ENCODE measurements at places on chromosomes 2 and 18. TPM values are rescaled to one million over a fixed set of nuclear protein-coding genes. Genes with fewer than 3 reads are reported as not detected.

DNA sequence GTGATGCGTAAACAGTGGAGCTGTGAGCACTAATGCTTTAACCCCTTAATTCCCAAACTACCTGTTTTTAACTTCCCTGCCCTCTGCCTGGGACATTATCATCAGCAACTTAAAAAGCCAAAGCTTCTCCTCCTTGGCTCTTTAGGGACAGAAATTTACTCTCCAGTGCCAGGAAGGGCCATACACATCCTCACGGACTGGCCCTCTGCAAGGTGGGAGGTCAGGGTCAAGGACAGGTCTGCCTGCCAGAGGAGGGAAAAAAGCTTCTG is 21.5 kb downstream of the KCTD1 start:
- DNase-seq = no peak

DNA sequence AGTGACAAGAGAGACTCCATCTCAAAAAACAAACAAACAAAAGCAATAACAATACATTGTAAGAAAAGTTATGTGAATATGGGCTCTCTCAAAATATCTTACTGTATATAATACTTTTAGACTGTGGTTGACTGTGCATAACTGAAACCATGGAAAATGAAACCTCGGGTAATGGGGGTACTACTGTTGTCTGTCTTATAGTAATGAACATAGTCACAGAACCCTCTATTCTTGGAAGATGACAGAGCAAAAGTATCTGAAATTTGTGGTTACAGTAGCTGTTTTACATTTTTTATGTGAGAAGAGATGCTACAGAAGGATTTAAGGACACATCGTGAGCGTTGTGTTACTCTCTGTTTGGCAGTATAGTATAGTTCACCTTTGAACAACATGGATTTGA is 60.5 kb downstream of the MAP4K4 start:
- no peak for DNase-seq

DNA sequence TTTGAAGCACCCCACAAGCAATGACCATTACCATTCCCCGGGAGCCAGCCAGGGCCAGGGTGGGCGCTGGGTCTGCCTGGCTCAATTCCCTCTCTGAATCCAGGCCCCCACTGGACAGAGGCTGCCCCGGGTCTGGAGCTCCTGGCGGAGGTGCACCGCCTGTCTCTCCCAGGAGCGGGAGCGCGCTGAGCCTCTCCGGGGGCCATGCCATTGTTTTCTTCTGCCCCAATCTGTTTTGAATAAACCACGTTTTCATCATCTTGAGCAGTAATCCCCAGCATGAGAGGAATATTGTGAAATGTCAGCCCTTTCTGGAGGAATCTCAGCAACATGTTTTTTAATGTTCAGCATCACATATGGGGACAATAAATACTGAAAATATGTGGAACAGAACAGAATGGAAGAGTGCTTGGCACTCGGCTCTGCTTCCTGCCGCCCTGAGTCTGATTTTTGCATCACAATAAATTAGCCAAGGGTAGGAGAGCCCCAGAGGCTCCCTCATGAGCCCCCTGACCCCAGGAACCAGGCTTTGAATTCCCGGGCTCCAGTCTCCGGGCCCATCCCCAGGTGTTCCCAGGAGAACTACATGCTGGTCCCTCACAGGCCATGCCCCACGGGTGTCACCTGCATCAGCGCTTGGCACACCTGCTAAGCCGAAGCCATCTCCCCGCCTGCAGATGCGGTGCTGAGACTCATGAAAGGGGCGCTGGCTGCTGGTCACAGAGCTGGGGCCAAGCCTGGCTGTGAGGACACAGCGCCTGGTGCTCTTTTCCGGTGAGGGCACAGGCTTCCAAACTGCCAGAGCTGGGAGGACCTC is 88.8 kb downstream of the INHBB start:
- no peak for DNase-seq

DNA sequence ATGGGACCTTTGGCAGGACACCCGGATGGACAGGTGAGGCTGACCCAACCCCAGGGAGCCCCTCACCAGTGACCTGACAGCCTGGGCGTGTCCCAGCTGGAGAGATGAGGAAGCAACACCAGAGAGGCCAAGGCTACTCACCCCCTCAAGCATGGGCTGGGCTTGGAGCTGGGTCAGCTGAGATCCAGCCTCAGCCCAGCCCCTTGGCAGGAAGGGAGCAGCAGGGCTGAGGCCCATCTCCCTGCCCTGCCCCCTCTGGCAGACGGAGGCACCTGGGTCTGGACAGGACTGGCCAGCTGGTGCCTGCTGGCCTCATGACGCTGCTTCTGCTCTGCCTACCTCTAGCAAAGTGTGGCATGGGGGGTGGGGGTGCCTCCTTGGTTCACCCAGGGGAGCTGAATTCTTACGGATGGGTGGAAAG is 37.8 kb downstream of the HS6ST1 start:
- no peak for DNase-seq

- DNase-seq = no peak
These were observed 402.5 kb upstream of the TRIB2 start for GRCh38 chr2:12314127-12314760.

DNA sequence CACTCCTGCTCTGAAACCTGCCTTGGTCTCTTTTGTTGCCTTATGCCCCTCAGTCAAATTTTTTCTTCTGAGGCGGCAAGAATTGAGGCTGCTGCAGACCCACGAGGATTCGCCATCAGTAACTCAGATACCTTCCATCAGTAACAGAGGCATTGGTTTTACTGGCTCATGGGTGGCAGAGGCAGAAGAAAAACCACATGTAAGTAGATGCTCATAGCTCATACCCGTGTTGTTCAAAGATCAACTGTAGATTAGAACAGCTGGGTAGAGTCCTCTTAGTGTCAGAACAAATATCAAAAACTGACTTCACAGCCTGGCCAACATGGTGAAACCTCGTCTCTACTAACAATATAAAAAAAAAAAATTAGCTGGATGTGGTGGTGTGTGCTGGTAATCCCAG is 598.0 kb upstream of the SOX11 start:
- DNase-seq = no peak

DNA sequence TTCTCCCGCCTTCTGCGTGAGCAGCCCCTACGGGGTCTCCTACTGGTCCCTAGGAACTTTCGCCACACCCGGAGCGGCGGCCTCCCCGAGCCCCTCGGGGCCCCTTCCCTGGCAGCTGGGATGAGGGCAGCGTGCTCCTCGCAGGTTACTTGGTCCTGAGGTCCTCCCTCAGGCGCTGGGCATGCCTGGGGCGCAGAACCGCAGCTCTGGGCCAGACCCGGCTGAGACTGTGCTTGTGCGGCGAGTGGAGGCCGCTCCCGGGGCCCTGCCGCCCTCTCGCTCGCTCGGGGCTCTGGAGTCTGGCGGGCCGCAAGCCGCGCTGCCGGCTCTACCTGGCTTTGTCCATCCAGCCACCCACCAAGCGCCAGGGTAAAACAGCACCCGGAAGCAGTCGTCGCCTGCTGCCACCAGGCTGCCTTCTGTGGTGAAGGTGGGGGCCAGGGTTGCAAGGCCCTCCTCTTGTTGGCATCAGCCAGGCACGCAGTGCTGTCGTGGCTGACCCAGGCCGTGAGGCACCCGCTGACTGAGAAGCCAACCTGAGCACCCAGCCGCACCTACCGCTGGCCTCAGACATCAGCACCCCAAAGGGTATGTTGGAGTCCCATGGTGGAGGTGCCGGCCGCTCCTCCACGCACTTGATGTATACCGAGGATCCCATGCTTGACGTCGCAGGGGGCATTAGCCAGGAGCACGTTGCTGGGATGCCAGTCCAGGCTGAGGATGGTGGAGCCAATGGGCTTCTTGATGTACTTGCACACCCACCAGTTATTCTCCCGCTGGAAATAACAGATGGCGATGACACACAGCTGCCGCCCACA is 46.1 kb upstream of the PTH2R start:
- DNase-seq = no peak

GRCh38 chr2:127197475-127198385 is 22.4 kb downstream of the CYP27C1 start:
- peak; percentile 43 for DNase-seq

- no peak for DNase-seq
These were observed 324.9 kb upstream of the TCF4 start for GRCh38 chr18:55912919-55913318.

DNA sequence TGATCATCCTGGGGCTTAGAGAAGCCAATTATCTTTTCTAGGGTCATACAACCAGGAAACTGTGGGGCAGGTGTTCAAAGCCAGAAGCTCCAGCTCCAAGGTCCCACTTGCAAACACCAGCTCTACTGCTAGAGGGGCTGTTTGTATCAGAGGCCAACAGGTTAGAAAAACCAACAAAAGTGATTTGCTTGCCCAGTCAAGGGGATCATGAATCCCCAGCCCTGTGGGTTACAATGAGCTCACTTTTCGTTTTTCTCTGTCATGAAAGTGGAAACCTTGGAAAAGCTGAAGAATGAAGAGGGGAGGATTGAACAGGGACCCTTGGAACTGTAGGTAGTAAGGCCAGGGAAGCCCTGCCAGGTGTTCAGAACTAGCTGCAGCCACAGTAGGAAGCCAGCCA is 119.2 kb downstream of the SPP2 start:
- DNase-seq = no peak

DNA sequence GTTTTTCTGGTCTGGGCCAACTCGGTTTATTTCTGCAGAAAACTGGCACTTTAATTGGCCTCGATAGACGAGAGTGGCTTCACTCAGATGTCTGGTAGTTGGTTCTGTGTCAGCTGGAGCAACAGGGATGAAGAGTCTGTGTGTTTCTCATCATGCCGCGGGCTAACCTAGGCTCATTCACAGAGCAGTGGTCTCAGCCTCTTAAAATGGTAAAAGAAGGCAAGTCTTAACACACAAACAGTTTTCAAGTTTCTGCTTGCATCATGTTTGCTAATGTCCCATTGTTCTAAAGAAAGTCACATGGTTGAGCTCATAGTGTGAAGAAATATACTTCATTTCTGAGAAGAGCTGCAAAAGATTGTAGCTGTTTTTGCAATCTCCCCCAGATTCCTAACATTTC is 37.5 kb upstream of the ANXA4 start:
- DNase-seq = no peak

- no peak for DNase-seq
These were observed 79.3 kb upstream of the IGFBP5 start for GRCh38 chr2:216774620-216775019.

- no peak for DNase-seq
These were observed 42.5 kb downstream of the RASGRP3 start for GRCh38 chr2:33518929-33519328.

KIF1A gene
- 3.1 TPM for total RNA-seq

RBMS1 gene
- 63.4 TPM for total RNA-seq

RTP5 gene
- 0.13 TPM for total RNA-seq

SCYGR5 gene
- not detected for total RNA-seq
